ENCODE measurements at places on chromosomes 11 and 22.

GRCh38 chr11:129117595-129118350, 74.4 kb downstream of the ARHGAP32 start:
- no peak for DNase-seq

DNA sequence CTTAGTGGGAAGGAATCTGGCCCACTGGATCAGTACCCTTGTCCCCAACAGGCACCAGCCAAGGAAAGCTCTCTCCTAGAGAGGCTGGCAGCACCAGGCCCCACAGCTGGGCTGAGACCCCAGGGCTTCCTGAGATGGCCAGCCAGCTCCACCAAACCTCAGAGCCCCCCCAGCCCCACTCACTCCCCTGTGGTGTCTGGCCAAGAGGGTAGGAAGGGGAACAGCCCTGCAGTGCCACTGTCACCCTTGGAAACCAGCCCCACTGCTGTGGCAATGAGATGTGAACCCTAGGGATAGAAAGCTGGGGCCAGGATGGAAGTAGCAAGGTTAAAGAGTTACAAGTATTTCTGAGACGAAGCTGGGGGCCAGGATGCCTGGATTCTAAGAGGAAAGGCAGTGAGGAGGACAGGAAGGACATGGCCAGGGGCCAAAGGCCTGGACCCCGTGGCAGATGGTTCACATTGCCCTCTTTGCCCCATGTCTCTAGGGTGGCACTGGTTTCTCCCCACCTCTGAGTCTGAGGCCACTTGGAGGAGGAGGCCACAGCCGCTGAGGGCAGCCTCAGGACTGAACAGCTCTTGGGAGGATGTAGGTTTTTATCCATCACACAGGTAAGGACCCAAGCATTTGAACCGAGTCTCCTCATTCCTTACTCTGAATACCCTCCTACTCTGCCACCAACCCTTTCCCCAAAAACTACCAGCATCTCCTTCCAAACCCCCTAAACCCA, 28.8 kb downstream of the NRXN2 start:
- no peak for DNase-seq

GRCh38 chr11:129578006-129578405, 202.4 kb downstream of the BARX2 start:
- no peak for DNase-seq

DNA sequence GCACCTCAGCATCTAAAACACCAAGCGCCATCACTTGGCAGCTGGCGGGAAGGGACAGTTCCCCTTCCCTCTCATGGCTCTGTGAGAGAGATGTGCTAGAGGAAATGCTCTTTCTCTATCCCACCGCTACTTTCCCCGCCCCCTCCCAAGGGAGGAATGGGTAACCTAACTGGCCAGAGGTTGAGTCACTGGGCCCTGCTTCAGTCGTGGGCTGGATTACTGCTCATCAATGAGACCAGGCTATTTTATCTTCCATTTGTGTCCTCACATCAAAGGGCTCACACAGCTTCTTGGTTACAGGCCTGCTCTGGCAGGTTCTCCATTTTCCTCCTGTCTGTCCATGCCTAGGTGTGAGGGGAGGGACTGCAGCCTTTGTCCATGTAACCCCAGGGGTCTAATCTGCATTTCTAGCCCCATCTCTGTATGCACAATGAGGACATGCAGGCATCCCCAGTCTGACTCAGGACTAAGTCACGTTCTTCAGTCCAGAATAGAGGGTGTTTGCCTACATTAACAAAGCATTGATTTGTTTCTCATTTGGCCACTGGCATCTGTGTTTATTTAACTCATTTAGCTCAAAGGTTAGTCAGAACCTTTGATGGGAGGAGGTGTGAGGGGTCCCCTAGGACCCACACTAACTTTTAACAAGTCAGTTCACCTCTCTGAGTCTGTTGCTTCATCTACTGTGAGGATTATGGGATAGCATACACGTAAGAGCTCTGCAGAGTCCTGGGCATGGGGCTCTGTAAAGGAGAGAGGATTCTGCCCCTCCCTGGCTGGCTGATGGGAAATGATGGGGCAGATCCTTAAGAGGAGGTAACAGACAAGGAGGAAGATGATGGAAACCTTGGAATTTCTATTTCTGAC, 99.1 kb downstream of the XRRA1 start:
- DNase-seq, result no peak

- no peak for DNase-seq
Observed at GRCh38 chr11:44613153-44613552, 47.7 kb downstream of the CD82 start.

GRCh38 chr11:33893711-33894397, 2.0 kb upstream of the LMO2 start:
- DNase-seq, result peak; percentile 5

All from stimulated activated CD4-positive, alpha-beta T cell treated with anti-CD3 and anti-CD28 coated beads, Interleukin-15, amount 100 ng/mL, for 1 hour (primary cell).